ENCODE measurements at places on chromosomes 3 and 15. TPM values are rescaled to one million over a fixed set of nuclear protein-coding genes. Genes with fewer than 3 reads are reported as not detected.

Gene HYKK
- 2.3 TPM for polyA plus RNA-seq

Gene NR1I2
- 0.43 TPM for polyA plus RNA-seq

DNA sequence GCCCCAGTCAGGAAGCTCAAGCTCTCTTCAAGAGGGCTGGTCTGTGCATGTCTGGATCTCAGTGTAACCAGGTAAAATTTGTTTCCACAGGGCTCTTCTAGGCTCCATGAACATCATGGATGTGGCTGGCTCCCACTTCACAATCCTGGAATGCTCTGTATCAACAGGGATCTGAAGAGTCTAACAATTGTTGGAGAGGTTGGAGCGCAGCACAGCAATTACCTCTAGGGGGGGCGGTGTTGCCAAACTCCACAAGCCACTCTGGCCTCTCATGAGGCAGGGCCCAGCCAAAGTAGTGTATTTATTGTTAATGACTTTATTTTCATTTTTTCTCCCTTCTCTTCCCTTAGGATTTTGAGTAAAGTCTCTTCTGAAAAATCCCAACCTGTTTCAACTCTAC lies 6.1 kb upstream of the EIF2B5 start:
- DNase-seq = no peak

Gene NR2F2
- polyA plus RNA-seq = 64.7 TPM

DNA sequence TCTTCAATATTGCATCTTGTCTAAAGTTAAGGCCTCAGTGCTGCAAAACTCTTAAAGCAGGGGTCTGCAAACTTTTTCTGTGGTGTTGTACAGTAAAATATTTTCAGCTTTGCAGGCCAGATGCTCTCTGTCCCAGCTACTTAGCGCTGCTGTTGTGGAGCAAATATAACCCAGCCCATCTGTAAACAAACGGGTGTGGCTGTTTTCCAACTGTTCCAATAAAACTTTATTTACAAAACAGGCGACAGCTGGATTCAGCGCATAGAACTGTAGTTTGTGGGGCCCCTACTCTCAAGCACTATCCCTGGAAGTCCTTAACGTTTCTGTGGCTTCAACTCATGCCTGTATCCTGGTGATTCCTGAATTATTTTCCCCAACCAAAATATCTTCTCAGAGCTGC lies 365.0 kb downstream of the FOXP1 start:
- DNase-seq = no peak

Measured in hindlimb muscle (tissue), 1 donor.